ENCODE measurements at places on chromosomes 3 and 15.

- DNase-seq, result no peak
Observed at GRCh38 chr15:101063212-101063611, 144.1 kb downstream of the LRRK1 start.

GRCh38 chr3:189937302-189938127 lies 183.2 kb downstream of the P3H2 start:
- DNase-seq, result no peak

GRCh38 chr3:12955651-12956315 lies 114.4 kb upstream of the RPL32 start:
- no peak for DNase-seq

GRCh38 chr3:53169832-53170324 lies 8.9 kb downstream of the PRKCD start:
- no peak for DNase-seq

DNA sequence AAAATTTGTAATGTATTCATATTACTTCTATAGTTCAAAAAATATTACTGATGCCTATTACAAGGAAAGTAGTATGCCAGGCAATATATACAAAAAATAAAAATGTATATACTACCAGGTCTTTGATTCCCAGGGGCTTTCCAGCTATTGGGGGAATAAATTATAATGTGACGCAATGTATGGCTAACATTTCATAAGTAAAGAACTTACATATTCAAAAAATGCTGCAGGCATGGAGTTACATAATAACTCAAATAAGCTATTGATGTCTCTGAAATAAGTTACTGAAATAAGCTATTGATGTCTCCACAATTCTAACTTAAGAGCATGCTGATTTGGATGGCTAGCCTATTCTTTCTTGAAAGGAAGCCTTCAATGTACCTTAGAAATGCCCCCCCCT lies 30.2 kb downstream of the MCCC1 start:
- no peak for DNase-seq
